Fibroblast of the aortic adventitia (primary cell): ENCODE measurements at places on chromosomes 7 and 10.

DNA sequence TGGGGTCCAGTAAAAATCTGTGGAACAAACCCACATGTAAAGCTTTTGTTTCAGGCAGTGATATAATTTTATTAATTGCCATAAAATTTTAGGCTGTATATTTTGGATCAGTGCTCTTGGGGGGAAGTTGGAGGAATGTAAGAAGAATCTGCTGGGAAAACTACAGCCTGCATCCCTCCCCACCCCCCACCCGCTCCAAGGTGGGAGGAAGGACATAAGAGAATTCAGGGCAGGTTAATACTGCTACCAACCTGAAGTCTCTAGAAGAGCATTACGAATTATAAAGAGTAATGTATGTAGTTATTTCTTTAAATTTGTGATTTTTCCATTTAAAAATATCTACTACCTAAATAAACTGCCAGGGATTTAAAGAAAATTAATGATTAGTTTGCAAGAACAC, 47.2 kb upstream of the GPR37 start:
- no peak for DNase-seq

- no peak for DNase-seq
Observed at GRCh38 chr7:110337646-110338045, 753.3 kb upstream of the LRRN3 start.

- peak; percentile 76 for DNase-seq
Observed at GRCh38 chr7:2638224-2638991, 6.6 kb downstream of the TTYH3 start.

DNA sequence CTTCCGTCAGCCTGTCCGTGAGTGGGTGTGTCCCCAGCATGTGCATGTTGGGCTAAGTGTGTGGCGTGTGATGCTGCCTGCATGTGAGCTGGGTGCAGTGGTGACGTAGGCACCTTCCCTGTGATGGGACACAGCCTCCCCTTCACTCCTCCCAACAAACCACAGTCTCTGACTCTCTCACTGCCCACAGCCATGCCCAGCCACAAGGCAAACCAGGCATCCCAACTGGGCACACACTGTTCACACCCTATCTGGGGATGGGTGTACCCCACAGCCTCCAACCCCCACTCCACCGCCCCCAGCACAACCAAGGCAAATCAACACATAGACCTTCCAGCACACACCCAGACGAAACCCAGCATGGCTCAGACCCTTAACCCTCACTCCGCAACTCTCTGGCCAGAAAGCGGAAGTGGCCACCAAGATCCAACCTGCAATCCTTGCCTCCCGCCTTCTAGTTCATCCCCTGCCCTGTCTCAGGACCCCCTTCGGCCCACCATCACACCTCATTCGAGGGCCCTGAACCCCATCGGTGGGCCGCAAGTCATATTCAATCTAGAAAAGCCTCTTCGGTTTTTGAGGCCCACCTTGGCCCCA, 10.4 kb downstream of the PSD start:
- no peak for DNase-seq

DNA sequence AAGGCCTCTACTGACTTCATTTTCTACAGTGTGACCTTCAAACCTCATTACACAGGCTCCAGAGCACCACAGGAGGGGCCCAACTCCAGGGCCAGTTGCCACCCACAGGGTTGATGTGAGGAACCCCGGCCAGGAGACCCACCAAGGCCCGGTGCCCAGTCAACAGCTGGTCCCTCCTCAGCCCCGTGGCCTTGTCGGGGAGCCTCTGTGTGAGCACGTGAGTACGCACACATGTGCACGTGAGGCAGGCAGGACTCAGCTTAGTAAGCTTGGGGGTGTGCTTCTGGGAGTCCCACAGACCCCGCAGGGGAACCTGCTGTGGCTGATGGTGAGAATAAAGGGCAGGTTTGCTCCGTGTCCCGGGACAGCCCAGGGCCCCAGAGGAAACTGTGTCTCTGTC, 104.5 kb downstream of the VIPR2 start:
- DNase-seq: no peak

- no peak for DNase-seq
Observed at GRCh38 chr7:25787336-25787735, 364.7 kb upstream of the NFE2L3 start.

- peak; percentile 78 for DNase-seq
Observed at GRCh38 chr10:75399461-75400162, 2.0 kb downstream of the ZNF503 start.

GRCh38 chr10:101018600-101019439, 12.1 kb downstream of the PDZD7 start:
- peak; percentile 74 for DNase-seq

DNA sequence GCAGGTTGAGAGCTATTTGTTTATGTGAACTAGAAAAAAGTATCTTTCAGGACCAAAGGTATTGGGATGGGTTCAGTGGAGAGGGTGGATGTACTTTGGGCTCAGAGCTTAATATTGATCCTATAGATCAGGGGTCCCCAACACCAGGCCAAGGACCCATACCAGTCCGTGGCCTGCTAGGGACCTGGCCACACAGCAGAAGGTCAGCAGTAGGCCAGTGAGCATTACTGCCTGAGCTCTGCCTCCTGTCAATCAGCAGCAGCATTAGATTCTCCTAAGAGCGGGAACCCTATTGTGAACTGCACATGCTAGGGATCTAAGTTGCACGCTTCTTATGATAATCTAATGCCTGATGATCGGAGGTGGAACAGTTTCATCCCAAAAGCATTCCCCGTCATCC, 115.8 kb upstream of the WDR11 start:
- no peak for DNase-seq

DNA sequence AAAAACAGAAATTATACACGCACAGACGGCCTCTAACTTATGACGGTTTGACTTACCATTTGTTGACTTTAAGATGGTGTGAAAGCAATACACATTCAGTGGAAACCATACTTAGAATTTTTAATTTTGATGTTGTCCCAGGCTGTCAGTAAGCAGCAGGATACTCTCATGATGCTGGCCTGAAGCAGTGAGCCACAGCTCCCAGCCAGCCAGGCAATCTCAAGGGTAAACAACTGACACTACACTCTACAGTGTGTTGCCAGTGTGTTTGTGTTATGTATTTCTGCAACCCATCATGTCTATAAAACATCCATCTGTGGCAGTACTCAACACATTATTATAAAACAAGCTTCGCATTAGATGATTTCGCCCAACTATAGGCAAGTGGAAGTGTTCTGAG, 747.5 kb downstream of the NRG3 start:
- no peak for DNase-seq

- DNase-seq: no peak
Observed at GRCh38 chr10:5538892-5539651, 14.3 kb downstream of the CALML3 start.

DNA sequence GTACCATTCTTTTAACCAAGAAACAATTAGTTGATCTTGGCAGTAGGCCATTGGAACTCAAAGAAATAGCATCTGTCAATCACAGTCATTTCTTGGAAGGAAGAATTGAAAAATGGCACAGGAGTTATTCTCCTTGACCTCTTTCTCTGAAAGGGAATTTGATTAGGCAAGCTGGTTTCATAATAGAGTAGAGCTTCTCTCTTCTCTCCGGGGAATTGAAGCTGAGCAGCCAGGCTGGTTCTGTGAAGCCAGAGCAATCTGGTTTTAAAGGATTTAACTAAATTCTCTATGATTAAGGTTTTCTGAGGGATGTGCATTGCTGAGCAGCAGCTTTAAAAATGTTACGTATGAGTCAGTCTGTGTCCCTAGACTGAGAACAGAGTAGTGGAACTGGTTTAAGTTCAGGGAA, 70.2 kb downstream of the AHCYL2 start:
- peak; percentile 86 for DNase-seq

- peak; percentile 60 for DNase-seq
Observed at GRCh38 chr7:134890246-134891240, 95.8 kb upstream of the AGBL3 start.

GRCh38 chr10:82084904-82085303, 209.9 kb downstream of the NRG3 start:
- no peak for DNase-seq

- no peak for DNase-seq
Observed at GRCh38 chr10:30036811-30037210, 22.6 kb downstream of the JCAD start.

- DNase-seq: no peak
Observed at GRCh38 chr7:1141651-1142050, 18.3 kb downstream of the ZFAND2A start.

DNA sequence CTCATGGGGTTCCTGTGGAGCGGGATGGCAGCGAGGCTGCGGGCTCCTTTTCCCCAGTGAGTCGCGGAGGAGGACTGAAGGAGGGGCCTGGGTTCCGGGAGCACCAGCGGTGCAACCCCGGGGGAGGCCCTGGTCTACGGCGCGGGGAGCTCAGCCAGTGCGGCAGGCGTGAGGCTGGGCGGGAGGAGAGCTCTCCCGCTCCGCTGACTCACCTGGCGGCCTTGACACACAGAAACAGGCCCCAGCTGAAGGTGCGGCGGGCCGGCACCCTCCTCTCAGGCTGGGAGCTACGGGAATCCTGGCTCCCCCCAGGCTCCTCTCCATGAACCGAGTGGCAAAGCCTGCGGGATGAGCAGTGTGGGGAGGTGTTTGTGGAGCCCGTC, 6.8 kb upstream of the NOM1 start:
- no peak for DNase-seq

DNA sequence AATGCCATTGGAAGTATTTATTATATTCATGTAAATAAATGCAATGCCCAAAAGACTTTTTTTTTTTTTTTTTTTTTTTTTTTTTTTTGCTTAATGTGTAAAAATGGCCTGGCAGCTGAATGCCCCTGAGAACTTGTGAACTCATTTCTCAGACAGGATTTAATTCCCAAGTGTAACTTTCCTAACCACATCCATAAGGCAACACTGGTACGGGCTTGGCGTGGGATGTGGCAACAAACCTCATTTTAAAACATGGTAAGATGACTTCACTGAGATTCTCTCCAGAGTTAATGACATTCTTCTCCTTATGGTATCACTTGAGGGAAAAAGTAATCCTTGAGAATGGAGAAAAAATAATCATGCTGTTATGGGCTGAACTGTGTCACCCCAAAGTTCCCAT, 150.4 kb downstream of the DGKI start:
- DNase-seq: no peak

DNA sequence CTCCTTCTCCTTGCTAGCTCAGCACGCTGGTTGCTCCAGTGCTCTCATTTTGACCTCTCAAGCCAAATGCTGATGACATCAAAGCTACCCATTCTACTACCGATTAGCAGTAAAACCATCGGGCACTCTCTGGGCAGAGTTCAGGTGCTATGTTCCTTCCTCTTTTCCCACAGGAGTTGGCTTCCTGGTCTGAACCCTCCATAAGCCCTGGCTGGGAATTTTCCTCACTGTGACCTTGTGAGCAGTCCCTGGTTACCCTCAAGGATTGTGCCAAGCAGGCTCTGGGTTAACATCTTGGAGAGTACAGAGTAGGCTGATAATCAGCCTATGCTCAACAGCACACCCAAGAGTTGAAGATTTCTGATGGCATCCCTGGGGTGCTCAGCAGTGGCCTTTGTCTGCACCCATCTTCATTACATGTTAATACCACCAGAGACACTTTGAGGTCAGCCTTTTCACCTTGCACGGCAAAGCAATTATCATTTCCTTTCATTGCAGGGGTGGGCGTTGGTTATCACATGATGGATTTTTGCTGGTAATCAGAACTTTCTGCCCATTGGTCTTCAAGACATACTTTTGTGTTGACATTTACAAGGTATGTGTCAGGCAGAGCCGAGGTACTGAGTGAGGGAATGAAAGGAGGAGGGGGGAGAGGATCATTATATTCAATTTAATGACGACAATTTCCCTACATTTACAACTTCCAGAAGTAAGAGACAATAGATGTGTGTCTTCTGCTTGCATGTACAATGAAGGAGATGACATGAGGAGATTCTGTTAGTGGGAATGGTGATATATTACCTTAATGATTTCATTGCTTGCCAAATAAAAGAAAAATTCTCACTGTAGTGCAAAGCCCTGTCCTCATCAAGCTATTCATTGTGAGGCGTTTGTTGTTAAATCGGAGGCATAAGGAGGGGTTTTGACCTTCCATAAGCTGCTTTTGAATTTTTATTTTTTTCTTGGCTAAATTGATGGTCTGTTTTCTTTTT, 452.0 kb downstream of the LRMDA start:
- no peak for DNase-seq

DNA sequence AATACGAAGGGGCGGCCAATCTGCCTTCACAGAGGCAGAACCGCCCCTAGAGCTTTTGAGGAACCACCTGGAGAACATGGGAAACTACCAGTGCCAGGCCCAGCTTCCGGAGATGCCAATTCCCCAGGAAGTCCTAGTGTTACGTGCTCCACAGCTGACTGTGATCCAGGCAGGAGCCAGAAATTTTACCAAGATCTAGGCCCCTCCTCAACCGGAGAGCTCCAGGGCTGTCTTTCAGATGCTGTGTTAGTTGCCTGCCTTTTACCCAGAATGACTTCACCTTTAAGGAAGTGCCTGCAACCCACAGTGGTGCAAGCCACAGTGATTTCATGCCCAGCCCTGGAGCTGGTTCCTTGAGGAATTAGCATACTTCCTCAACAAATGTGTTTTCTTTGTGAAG, 62.9 kb downstream of the ELMO1 start:
- DNase-seq: no peak

DNA sequence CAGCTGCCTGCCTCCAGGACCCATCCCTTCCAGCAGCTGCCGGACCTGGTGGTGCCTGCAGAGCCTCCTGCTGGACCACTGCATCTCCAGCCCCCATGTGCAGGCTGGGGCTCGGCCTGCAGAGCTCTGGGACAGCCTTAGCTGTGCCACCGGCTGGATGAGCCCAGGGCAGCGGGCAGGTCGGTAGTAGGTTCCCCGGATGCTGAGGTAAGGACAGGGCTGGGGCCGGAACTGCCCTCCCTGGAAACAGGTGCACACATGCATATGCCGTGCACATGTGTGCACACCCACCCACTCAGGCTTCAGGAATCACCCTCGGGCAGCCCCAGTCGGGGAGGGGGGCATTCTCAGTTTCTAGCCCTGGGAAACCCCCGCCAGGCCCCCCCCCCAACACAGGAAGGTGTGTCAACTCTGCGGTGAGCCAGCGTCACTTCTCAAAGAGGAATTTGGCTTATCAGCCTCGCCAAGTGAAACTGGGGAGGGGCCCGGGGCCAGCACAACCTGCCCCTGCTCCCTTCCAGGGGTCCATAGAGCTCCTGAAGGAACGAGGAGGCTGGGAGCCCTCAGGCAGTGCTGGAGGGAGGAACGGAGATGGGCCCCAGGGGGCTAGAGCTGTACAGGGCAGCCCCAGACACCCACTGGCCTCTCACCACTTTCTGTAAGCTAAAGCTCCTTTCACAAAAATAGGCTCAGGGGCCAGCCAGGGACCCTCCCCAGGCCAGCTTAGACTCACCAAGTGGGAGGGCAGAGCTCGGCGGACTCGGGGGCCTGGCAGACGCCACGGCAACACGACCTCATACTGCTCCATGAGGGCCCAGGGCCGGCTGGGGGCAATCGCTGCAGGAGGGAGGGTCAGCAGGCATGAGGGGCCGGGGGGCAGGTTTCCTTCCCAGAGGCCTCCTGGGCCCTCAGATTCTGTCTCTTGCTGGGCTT, 1.7 kb downstream of the ADAM8 start:
- no peak for DNase-seq

GRCh38 chr7:75914655-75915415, at the start of gene POR:
Gene POR (plus strand): TSS chr7:75915155. CDS start chr7:75954002, 38,847 bp downstream.
- DNase-seq: peak; percentile 87

- peak; percentile 57 for DNase-seq
Observed at GRCh38 chr10:117391436-117392205, 16.4 kb upstream of the PDZD8 start.
